Psoas muscle (tissue), 8 donors: ENCODE measurements at places on chromosomes 12 and 14. TPM values are rescaled to one million over a fixed set of nuclear protein-coding genes. Genes with fewer than 3 reads are reported as not detected.

GRCh38 chr12:3038926-3039510, 38.2 kb upstream of the TSPAN9 start:
- no peak for DNase-seq

- peak; percentile 82 for DNase-seq
Observed at GRCh38 chr12:56079723-56080555, at the start of gene ERBB3. Gene ERBB3, plus strand, starts transcription at chr12:56080165. Its CDS starts 136 bp downstream, at chr12:56080301.

GRCh38 chr14:77980475-77981321, 180.8 kb downstream of the ADCK1 start:
- DNase-seq, result peak; percentile 19

DNA sequence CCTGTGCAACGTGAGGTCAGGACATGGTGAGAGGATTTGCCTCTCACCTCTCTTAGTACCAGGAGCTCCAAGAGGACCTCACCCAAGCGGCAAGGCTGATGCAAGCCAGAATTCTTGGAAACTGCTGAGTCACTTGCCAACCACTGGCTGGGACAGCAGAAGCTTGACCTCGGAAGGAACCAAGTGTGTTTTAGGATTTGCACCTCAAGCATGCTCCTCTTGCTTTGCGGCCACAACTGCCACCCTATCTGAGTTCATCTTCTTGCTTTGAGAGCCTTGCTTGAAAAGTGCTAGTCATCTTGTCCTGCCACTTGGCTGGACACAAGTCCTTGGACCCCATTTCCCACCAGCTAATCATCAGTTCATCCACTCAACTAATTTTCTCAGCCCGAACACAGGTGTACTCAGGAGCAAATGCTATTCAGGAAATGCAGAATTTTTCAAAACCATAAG, 195.8 kb downstream of the SLC25A21 start:
- no peak for DNase-seq

- no peak for DNase-seq
Observed at GRCh38 chr12:52119398-52120254, 40.1 kb downstream of the SMIM41 start.

GRCh38 chr12:3075315-3075714, 1.9 kb upstream of the TSPAN9 start:
- no peak for DNase-seq

DNA sequence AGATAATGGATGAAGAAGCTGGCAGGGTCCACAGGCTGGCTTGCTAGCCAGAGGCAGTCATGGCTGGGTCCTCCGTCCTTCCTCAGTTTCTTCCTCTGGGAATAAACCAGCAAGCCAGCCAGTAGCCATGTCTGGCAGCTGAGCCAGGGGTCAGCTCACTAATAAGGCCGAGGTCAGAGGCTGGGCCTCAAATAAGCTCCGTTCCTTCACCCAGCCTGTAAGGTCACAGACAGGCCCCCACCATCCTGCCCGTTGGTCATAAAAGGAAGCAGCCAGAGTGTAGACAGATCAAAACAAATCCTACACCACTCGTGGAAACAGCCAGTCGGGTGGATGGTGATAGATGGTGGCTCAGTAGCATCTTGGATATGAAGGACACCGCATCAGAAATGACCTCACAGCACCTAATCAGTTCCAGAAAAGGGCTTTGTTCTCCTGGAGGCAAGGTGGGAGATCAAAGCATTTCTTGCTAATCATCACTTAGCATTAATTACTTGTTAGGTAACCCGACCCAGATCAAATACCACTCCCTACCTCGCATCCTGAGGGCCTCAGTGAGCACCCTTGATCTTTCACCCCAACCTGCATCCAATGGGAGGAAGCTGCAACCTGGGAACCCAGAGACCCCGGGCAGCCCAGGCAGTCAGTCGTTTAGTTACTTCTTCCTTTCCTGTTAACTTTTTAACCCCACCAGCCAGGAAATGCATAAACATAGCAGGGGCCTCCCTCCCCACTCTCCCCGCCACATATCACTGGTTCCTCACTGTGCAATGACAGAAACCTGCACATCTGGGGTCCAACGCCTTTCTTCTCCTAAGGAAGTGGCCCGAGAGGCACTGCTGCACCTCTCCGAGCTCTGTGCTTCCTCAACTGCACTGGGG, 90.2 kb downstream of the KDM2B start:
- no peak for DNase-seq

DNA sequence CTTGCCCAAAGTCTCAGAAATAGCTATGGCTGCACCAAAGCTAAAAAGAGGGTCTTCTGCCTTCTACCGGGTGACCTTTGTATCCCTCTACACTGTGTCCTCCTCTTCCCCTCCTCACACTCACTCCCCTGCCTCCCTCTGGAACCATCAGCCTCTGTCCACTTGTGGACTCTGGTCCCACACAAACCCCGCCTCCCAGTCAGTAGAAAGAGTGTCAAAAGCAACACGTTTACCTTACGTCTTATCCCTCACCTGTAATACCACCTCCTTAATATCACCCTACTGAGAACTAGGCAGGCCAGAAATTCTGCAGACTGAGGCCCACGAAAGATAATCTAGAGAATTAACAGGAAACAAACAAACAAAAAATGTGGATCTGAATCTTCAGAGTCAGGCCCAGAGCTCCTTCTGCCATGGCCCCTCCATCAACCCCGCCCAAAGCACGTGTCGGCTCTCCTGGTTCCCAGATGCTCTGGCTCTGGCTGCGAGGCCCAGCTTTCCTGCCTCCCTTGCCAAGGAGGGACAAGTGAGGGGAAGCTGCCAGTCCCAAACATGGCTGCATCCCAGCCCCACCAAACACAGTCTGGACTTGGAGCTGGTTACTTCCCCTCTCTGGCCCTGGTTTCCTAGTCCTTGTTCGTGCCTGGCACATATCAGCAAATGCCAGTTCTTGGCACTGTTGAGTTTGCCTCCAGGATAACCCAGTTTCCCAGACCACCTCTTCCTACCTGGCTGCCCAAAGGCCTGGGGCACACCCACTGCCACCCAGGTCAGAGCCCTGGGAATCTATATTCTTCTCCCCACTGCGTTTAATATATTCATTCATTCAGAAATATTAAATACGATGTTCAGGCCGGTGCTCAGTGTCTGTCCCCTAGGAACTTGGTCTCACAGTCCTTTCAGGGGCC, 2.7 kb downstream of the ACTN1 start:
- peak; percentile 58 for DNase-seq

DNA sequence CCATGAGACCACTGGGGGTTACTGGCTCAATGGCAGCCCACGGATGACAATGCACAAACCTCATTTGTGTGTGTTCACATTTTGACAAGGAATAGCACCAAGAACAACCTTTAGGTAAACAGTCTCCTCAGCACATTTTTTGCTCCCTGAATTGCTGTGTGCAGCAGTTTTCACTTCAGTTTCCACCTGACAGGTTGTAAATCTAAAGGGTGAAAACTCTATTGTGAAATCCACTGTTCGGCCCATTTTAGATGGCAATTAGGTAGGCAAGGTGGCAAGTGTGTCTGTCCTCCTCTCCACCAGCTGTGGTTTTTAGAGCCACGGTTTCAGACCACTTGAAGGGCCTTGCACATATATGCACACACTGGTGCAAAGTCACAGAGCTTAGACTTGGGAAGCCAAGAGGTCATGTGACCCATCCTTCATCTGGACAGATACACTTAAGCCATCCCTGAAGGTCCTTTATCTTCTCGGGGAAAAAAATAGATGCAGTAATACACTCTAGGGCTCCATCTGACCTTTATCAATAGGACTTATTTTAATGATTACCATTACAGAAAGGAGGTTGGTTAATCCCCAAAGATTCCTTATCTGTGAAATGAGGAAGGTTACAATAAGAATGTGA, 23.2 kb downstream of the HAL start:
- DNase-seq, result no peak

DNA sequence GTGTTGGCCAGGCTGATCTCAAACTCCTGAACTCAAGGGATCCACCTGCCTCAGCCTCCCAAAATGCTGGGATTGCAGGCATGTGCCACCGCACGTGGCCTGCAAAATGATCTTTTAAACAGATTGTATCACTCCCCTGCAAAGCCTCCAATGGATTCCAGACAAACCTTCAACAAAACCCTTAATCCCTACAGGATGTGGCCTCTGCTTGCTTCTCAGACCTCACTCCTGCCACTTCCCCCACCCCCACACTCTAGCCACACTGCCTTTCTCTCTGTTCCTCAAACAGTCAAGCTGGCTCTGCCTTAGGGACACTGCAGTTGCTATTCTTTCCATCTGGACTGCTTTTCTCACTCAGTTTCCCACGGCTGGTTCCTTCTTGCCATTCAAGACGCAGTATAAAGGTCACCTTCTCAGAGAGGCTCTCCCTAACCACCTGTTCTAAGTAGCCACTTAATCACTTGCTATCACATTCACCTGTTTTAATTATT, 47.3 kb upstream of the TMED10 start:
- no peak for DNase-seq

- DNase-seq, result no peak
Observed at GRCh38 chr12:117192057-117192456, 1.8 kb upstream of the FBXO21 start.

DNA sequence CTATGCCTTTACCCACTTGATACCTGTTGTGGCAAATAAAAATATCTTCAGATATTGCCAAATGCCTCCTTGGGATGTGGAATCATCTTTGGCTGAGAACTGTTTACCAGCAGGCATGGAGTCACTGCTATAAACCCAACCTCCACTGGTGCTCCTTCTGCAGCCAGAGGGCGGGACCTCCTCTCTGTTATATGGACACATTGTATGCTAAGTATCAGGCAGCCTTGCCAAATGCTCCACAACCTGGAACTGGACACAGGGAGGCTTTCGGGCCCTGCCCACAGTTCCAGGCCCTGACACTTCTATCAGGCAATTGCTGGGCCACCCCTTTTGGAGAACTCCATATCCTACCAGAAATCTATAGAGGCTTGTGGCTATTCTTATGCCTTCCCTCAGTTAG, 201.0 kb downstream of the TMX1 start:
- DNase-seq, result no peak

DNA sequence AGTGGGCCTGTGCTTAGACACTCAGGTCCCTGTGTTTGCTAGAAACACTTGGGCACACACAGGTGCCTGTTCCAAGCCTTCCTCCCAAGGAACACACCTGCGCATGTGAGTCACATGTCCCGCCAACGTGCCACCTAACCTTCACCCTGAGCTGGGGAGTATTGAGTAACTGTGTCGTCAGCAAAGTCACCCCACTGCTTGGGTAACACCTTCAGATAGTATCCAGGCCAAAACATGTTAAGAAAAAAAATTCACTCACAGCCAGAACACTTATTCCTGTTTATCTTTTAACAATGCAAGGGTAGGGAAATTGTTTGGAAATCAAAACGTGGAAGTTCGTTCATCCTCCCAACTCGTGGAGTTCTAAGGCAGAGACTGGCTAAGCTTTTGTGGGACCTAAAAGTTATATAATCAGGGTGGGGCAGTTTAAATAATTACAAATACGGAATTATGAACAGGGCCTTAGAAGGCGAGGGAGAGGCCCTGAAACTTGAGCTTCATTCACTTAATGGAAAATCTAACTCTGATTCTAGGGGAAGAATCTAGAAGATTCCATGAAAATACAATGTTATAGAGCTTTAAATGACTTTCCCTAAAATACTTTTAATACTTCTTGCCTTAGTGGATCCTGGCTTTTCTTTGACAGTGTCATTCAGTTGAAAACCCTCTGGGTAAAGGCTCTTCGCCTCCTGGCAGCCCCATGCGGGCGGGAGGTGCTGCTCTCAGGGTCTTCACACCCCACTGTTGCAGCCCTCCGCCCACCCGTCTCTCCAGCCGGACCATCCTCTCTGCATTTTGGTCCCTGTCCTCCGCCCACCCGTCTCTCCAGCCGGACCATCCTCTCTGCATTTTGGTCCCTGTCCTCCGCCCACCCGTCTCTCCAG, 30.3 kb upstream of the ADIPOR2 start:
- peak; percentile 38 for DNase-seq

- no peak for DNase-seq
Observed at GRCh38 chr12:58976146-58976545, 55.8 kb upstream of the LRIG3 start.

DNA sequence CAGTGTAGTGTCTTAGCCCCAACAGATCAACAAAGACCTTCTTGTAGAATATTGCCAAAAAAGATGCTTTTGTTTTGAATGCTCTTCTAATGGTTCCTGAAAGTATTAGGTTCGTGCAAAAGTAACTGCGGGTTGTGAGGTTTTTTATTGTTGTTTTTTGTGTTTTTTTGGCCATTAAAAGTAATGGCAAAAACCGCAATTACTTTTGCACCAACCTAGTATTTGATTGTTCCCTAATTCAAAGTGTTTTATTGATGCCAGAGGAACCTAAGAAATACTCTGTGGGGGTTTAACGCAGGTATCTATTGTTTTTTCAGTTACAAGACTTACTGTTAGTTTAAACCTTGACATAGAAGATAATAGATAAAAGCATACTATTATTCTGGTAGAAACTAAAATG, 150.8 kb upstream of the DAAM1 start:
- no peak for DNase-seq

Gene MYF5
- polyA plus RNA-seq, result 3.7 TPM

Gene FGF23
- polyA plus RNA-seq, result not detected

Gene SMCO2
- not detected for polyA plus RNA-seq

Gene NPFF
- polyA plus RNA-seq, result not detected

Gene MRPS35
- 60.1 TPM for polyA plus RNA-seq

Gene CD163
- 7.3 TPM for polyA plus RNA-seq

Gene RFLNA
- 0.38 TPM for polyA plus RNA-seq

Gene OAS1
- 1.8 TPM for polyA plus RNA-seq

Gene NKX2-1
- polyA plus RNA-seq, result not detected

Gene TMEM179
- polyA plus RNA-seq, result not detected

Gene RARG
- 3.7 TPM for polyA plus RNA-seq
